ENCODE measurements at places on chromosomes 5 and 9. TPM values are rescaled to one million over a fixed set of nuclear protein-coding genes. Genes with fewer than 3 reads are reported as not detected.

GRCh38 chr5:154367101-154367500, 78.7 kb upstream of the SAP30L start:
- no peaks in the 10 kb centered on the region for H3K27me3 ChIP-seq
- no peak overlapping the region for H3K4me3 ChIP-seq
- no peaks in the 10 kb centered on the region for H3K36me3 ChIP-seq
- H3K4me1 ChIP-seq, result peaks cover 60% of the 10 kb centered on the region
- DNase-seq, result no peak

DNA sequence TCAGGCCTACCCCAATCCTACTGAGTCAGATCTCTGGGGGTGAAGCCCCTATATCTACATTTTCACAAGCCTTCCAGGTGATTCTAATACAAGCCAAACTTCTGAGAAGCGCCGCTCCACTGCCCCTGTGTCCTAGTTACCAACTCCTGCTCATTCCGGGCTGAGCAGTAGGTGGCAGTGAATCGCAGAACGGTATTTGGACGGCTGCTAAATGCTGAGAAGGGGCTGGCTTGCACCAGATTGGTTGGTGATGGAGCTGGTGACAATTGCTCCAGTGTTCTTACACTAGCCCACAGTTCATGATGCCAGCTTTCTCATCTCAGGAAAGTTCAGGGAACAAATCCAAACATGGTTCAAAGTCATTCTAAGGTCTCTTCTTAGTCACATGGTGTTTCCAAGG, 31.1 kb upstream of the FGF1 start:
- no peaks in the 10 kb centered on the region for H3K27me3 ChIP-seq
- no peak overlapping the region for H3K27ac ChIP-seq
- no peak overlapping the region for H3K4me3 ChIP-seq
- DNase-seq, result peak; percentile 88
- H3K36me3 ChIP-seq, result no peaks in the 10 kb centered on the region
- H3K4me1 ChIP-seq, result peaks cover 16% of the 10 kb centered on the region

DNA sequence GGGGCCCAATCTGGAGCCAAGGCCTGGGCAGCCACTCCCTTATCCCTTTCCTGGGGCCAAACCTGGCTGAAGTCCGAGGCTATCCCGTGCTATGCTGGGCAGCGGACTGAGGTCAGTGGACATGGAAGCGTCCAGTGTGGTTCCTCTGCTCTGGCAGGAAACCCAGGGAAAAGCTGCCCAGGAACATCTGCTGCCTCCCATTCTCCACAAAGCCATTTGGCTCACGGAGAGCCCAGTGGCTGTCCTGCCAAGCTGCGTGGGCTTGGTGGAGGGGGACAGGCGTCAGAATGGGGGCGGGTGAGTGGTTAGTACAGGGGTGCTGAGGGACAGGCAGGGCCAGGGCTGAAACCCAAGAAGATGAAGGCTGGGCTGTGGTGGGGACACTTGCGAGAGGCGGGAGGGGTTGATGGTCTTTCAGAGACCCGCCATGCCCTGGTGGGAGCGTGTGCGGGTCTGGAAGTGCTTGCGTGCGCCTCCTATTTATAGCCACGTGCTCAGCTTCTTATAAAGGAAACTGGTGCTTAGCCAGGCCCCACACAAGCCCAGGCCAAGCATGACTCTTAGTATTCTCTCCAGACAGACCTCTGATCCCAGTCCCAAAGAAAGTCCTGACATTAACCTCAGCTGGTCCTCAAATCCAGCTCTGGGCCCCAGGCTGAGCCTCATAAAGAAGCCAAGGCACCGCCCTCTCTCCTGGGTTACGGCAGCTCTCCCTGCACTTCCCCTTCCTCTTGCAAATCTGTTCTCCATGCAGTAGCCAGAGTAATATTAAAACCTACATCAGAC, 9.4 kb upstream of the SLC6A7 start:
- no peak for DNase-seq
- H3K27me3 ChIP-seq, result no peaks in the 10 kb centered on the region
- H3K27ac ChIP-seq, result no peak overlapping the region
- no peaks in the 10 kb centered on the region for H3K4me1 ChIP-seq

DNA sequence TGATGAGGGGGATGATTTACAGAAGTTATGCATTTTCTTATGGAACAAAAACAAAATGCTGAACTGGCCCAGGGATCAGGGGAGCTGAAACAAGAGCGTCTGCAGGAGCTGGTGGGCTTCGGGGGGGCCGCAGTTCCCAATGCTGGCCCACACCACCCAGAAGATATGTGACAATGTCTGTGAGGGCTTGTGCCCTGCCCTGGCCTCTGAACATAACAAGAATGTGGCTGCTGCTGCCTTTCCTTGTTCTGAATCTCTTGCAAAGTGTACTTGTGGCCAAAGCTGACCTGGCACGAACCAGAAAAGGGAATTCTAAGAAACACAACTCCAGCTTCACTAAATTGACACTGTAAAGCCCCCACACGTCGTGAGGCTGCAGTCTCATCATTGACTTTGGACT, 66.7 kb downstream of the SEC61B start:
- DNase-seq, result no peak
- no peaks in the 10 kb centered on the region for H3K4me1 ChIP-seq
- no peaks in the 10 kb centered on the region for H3K36me3 ChIP-seq
- no peak overlapping the region for H3K4me3 ChIP-seq

DNA sequence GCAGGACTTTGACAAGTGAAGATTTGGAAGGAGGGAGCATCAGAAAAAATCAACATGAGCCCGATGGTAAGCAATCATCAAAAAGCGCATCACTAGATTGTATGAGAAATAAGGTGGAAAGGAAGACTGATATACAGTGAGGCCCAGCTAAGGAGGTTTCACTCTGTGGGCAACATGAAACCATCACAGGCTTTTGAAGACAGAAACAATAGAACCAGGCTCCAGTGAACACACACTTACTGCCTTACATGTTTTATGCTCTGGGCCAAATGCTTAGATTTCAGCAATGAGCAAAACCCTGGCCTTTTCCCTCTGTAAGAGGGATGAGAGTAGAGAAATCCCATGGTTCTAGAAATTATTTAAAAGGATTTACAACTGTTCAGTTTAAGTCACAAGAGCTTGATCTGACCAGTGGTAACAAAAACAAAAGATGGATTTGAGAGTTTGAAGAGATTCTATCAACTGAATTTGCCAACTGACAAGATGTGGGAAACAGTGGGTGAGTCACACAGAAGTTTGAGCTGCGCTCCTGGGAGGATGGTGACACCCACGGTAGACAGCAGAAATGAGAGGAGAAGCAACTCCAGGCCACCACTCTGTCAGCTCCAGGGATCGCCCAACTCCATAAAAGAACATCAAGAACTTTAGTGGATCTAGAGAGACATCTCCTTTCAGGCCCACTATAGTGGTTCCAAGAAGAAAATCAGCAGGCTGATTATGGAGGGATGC, 261.8 kb downstream of the MCTP1 start:
- H3K4me3 ChIP-seq, result no peak overlapping the region
- H3K4me1 ChIP-seq, result no peaks in the 10 kb centered on the region
- no peak for DNase-seq
- no peaks in the 10 kb centered on the region for H3K36me3 ChIP-seq
- H3K27me3 ChIP-seq, result no peaks in the 10 kb centered on the region

Gene TTLL11
- total RNA-seq, result 3.0 TPM

Gene FRRS1L
- total RNA-seq, result 0.41 TPM

Data from A673 (cell line).